Stimulated activated CD4-positive, alpha-beta T cell treated with anti-CD3 and anti-CD28 coated beads, Interleukin-1b, Interleukin-23, amount 100 ng/mL, for 1 hour (primary cell): ENCODE measurements at places on chromosomes 2 and 18.

- no peak for DNase-seq
Observed at GRCh38 chr2:230924092-230924469, 961 bp downstream of the GPR55 start.

GRCh38 chr2:167509586-167509985 lies 621.3 kb downstream of the XIRP2 start:
- no peak for DNase-seq

GRCh38 chr2:111662039-111662770 lies 221.8 kb downstream of the ANAPC1 start:
- no peak for DNase-seq

GRCh38 chr2:149486664-149487063 lies 100.9 kb downstream of the MMADHC start:
- no peak for DNase-seq

- DNase-seq, result no peak
Observed at GRCh38 chr2:156590085-156590739, 154.0 kb downstream of the GPD2 start.

DNA sequence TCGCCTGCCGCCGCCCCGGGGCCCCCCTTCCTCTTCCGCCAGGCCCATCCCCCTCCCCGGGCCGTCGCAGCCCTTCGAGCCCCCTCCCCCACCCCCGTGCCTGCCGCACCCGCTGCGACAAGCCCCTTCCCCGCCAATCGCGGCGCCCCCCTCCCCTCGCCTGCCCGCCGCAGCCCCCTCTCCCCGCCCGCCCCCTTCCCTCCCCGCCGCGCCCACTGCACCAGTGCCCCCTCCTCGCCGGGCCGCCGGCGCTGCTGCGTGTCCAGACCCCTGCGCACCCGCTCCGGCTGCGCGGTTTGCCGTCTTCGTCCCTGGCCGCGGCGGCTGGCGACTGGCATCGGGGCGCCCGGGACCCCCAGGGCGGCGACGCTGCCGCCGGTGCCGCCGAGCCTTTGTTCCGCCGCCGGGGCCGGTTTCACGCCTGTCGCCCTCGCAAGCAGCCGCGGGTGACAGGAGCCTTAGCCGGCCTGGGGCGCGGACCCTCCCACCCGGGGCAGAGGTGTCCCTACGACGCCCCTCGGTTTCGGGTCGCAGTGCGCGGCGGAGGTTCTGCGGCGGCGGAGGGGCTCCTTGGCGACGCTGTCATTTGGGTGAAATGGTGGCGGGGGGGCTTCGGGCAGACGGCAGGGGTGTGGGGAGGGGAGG lies 18.1 kb downstream of the GPC1 start:
- no peak for DNase-seq

DNA sequence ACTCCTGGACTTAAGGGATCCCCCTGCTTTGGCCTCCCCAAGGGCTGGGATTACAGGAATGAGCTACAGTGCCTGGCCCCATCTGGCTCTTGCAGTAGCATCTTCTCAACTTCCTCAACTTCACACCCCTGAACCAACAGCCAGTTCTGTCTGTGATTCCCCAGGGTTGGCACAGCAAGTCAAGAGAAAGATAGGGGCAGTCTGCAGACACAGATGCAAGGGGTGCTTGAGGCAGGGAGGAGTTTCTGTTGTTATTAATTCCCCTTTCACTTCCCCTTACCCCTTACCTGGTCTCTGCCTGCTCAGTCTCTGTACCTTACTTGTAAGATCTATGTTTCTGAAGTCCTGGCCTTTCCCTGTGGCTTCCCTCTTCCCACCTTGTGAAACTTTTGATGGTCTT lies 54.1 kb upstream of the MEX3C start:
- DNase-seq, result no peak

GRCh38 chr2:65031341-65032018 lies 24.7 kb upstream of the CEP68 start:
- DNase-seq, result no peak

DNA sequence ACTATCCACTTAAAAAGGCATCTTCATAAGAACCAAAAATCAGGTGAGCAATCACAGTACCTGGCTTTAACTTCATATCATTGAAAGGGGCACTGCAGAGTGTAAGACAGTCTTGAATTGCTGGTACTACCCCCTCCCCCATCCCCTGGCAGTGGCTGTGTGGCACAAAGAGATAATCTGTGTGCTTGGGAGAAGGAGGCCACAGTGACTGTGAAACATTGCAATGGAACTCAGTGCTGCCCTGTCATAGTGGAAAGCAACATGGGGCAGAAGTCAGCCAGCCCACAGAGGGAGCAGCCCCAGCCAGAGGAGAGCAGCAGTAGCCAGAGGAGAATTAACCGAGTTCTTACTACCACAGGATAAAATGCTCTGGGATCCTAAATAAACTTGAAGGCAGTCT lies 45.3 kb upstream of the UGP2 start:
- DNase-seq, result no peak
